ENCODE measurements at places on chromosomes 7 and 10. TPM values are rescaled to one million over a fixed set of nuclear protein-coding genes. Genes with fewer than 3 reads are reported as not detected.

DNA sequence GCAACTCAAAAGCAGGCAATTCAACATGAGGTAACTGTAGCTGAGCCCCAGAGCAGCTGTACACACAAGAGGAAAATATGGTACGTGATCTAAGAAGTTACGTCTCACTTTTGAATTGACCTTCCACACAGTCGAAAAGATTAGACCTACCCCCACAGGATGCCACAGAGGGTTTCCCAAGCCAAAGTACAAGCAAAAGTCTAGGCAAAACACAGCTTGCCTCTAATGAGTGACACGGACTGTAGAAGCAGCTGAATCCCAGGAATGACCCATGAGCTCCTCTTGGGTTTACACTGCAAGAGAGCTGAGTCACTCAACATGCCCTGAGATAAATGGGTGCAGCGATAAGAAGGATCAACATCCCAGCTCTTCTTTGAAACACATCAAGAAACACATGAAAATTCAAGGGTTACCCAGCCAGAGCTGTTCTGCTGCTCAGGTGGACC is 9.8 kb downstream of the CREB3L2 start:
- DNase-seq, result no peak

- peak; percentile 39 for DNase-seq
These were observed 534 bp upstream of the ACBD5 start for GRCh38 chr10:27241010-27241651.

- DNase-seq, result no peak
These were observed 732.1 kb upstream of the AUTS2 start for GRCh38 chr7:68866200-68866570.

- DNase-seq, result peak; percentile 28
These were observed 141.7 kb downstream of the AUTS2 start for GRCh38 chr7:69739931-69740431.

- peak; percentile 47 for DNase-seq
These were observed 40.3 kb upstream of the GTF2I start for GRCh38 chr7:74617180-74617744.

GRCh38 chr10:29634764-29635625 is at the start of gene SVIL:
Gene SVIL, minus strand, starts transcription at chr10:29634971. Its CDS starts 79,913 bp downstream, at chr10:29555058.
- no peak for DNase-seq

The DLX6 gene
- not detected for polyA plus RNA-seq

The DNAJB9 gene
- polyA plus RNA-seq, result 13.6 TPM

The GTF2I gene
- 175 TPM for polyA plus RNA-seq

The PITX3 gene
- 25.3 TPM for polyA plus RNA-seq

The ZC3HAV1L gene
- polyA plus RNA-seq, result 16.2 TPM

The HTR5A gene
- not detected for polyA plus RNA-seq

The HOXA7 gene
- 13.5 TPM for polyA plus RNA-seq

The SLC18A3 gene
- not detected for polyA plus RNA-seq

Data from hindlimb muscle (tissue), 1 donor.